ENCODE measurements at places on chromosomes 2 and 18.

DNA sequence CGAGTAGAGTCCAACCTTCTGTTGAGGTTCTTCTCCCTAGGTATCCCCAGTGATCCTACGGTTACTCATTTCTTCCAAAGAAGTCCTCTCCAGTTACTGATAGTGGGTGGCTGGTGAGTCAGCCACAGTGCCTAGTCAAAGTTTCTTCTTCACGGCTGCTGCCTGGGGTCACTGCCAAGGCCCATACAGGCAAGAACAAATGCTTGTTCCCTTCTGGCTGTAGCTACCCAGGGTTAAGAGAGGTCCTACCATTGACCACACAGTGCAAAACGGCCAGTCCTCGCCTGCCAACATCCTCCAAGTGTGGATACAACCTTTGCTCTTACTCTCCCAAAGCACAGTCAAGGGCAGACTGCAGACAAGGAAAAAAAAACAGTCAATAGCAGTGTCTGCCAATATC, 2.9 kb upstream of the PTPN4 start:
- DNase-seq, result peak; percentile 72

DNA sequence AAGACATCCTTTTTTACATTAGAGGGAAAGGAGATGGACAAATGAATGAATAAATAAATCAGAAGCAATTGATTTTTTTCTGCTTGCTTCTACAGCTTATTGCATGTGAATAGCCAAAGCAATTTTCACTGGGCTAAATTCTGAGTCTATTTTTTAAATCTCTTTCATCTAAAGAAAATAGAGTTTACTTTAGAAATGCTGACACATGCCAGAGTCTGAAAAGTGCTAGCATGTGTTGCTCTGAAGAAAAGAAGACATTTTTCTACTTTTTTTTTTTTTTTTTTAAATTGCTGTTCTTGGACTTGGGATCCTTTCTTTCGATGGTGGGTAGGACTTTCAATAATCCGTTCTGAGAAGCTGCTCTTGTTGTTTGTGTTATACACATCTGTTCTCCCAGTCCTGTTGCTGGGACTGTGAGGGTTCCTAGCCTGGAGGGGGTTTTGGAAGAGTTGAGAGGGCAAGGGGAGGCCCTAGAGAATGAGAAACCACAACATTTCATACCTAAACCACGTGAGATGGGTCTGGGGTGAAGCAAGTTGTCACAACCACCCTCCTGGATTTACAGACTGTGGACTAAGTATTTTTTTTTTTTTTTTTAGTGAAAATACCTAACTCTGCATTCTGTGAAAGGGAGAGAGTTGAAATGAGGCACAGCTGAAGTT, 193.5 kb downstream of the PRKCE start:
- no peak for DNase-seq

DNA sequence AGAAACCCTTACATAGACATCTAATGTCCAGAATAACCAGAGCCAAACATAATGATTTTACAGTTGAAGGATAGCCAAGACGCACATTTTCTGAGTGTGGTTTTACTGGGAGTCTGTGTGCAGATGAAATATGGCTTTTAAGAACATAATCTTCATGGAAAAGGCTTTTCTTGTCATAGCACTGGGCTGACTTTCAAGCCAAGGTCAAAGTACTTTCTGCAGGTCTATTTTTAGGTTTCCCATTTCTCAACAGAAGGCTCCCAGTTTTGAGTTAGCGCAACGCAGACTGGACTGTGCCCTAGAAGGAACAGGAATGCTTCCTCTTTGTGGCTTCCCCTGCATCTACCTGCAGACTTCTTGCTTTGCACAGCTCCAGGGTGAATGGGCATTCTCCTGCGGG, 92.3 kb upstream of the UPP2 start:
- no peak for DNase-seq

DNA sequence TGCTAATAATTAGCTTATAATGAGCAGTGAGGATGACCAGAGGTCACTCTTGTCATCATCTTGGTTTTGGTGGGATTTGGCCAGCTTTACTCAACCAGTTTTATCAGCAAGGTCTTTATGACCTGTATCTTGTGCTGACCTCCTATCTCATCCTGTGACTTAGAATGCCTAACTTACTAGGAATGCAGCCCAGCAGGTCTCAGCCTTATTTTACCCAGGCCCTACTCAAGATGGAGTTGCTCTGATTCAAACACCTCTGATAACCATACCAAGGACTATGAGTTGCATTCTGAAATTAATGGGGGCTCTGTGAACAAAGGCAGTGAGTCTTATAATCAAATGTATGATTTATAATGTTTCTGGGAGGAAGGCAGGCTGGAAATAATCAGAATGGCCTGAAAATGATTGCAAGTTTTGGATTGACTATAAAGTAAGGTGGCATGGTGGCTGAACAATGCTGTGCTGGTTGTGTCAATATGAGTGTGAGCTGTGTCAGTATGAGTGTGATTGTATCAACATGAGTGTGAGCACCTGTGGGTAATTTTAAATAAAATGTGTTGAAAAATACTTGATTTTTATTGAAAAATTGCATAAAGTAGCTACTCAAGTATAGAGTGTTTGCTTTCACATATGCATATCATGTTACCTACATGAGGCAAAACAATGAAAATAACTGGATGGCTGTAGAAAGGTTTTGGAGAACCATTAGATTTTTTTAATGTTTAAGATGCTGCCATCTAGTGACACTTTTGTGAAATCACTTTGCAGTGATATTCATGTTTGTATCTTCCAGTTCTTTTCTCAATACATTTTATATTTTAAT, 103.0 kb downstream of the KYNU start:
- no peak for DNase-seq

DNA sequence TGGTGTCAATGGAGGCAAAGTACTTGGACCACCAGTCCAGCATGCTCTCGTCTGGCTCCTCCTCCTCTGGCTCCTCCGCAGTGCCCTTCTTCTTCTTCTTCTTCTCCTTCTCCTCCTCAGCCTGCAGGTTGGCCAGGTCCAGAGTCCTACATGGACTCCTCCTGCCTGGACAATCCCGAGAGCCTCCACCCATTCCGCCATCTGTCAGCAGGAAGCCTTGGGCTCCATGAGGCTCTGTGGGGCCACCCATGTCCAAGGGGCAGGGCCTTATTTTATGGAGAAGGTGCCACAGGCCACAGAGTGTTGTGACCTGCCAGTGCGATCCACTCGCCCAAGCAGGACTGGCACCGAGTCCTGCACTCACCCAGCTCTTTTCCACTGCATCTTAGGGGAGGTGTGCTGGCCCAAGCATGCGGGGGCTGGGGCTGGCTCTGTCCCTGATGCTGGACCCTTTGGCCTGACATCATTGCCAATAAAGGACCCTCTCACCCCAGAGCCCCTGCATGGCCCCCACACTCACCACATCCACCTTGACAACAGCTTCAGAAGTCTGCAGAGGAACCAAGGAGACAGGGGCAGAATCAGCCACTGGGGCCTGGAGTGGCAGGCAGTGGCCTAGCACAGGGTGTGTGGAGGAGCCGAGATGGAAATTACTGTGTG, 7.2 kb downstream of the OTOF start:
- no peak for DNase-seq

DNA sequence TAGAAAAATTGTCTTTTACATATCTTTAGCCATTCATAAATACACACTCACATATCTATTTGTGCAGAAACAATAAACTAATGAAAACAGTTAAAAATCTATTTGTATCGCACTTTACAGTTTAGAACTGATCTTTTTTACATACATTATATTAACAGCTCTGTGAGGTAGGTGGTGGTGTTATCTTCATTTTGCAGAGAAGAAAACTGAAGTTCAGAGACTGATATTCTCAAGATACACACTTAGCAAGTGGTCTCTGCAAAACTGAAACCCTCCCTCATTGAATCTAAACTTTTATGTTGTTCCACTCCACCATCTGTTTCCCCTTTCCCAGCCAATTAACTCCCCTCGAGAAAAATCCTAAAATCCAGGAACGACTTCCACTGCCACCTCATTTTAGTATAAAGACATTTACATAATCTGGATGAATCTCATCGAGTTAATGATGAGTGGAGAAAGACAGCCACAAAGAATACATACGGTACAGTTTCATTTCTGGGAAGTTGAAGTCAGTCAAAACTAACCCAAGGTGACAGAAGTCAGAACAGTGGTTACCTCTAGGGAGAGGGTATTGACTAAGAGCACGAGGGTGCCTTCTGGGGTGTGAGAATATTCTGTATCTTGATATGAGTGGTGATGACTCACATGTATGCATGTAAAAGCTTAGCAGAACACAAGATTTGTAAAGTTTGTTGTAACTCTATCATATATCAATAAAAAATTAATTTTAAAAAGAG, 524.2 kb upstream of the TCF4 start:
- no peak for DNase-seq

- DNase-seq, result no peak
These were observed 3.9 kb downstream of the KRTCAP3 start for GRCh38 chr2:27446057-27446456.

- no peak for DNase-seq
These were observed 98.5 kb downstream of the ATAD2B start for GRCh38 chr2:23828256-23828980.

DNA sequence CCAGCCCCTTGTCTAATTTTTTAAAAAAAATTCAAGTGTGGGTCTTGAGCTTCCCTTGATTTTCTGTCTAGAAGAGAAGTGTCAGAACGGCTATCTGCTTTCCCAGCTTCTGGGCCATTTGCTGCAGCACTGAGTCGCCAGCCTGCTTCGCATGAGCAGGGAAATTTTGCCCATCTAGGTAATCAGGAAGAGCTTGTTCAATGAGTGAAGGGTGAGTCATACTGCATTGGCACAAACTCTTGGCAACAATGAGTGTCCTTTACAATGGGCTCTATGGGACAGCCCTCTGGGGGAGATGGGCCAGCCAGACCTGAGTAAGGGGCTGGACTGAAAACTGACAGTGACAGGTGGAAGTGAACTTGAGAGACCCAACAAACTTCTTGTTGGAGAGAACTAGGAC, 2.4 kb upstream of the RNF144A start:
- peak; percentile 70 for DNase-seq

GRCh38 chr2:60513191-60513590, 40.3 kb downstream of the BCL11A start:
- no peak for DNase-seq

- no peak for DNase-seq
These were observed 294.4 kb upstream of the PIK3C3 start for GRCh38 chr18:41660654-41661053.

- no peak for DNase-seq
These were observed 123.2 kb downstream of the PHLPP1 start for GRCh38 chr18:62838475-62839098.

DNA sequence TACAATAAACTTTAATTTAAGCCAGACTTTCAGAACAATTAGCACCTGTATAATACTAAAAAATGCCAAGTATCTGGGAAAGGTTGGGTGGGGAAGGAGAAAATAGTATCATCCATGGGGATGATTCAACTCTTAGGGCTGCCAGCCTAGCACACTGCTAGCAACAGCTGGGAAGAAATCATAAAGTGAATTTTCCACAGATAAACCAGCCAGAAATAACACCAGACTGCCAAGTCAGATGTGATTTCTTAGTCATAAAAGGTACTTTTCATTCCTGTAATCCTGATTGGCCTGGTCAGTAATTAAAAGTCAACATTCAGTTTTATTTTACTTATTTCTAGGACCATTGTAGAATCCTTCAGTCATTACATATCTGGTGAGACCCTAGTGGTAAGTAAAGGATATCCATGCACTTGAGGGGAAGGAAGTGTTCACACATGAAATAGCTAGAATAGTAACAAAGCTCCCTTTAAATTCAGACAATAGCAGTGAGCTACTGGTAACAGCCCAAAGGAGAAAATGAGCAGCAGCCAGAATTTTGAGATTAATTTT, 59.4 kb downstream of the LIMS1 start:
- no peak for DNase-seq

GRCh38 chr2:70956141-70956540, 20.4 kb downstream of the ATP6V1B1 start:
- DNase-seq, result peak; percentile 44

GRCh38 chr2:165778653-165779451, 15.2 kb downstream of the GALNT3 start:
- no peak for DNase-seq

DNA sequence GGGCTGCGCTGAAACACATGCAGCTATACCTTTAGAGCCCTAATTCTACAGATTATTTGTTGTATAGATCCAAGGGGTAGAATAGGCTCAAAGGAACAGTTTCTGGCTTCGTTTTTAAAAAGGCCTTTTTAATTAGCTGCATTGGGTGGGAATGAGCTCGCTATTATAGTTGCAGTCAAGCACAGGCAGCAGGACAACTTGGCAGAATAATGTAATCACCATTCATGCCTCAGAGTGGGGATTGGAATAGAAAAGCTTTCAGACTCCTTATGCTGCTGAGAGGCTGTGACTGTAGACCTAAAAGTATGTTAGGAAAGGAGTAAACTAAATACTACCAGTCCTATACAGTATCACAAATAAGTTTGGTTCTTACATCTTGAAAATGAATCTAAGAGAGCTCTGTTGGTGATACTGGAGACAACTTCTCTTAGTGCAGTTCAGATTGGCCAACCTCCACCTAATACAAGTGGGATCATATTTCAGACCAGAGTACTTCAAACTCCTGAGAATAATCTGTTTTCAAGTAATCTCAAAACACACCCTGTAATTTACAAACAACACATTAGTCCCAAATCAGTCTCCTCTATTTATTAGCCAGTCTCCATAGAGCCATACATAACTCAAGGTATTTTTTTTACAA, 121.4 kb downstream of the ANTXR1 start:
- no peak for DNase-seq

DNA sequence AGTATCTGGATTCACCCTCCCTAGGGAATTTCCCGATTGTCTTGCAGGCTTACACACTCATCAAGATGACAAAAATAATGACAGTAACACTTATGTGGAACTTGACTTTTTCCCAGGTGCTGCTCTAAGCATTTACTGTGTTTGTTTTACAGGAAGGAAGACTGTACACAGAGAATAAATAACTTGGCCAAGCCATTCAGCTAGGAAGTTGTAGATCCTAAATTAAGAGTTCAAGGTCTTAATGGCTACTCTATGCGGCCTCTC, 549 bp upstream of the DPP4 start:
- DNase-seq, result no peak

- no peak for DNase-seq
These were observed 124.8 kb downstream of the PARD3B start for GRCh38 chr2:204670124-204670523.

DNA sequence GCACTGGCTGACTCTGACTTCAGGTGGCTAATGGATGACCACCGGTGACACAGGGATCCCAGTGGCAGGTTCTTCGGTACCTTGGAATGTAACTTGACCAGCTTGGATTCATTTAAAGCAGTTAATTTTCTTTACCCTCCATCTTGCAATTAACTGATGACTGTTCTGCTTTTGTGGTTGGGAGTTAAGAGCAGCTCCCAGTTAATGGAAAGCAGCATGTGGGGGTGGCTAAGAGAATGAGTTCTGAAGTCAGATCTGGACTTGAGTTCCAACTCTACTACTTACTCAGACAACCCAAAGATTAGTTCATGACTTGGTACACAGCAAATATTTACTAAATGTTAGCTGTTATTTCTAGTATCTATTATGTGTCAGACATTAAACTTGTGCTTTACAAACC, 58.5 kb downstream of the FAM228A start:
- DNase-seq, result no peak

- DNase-seq, result no peak
These were observed 21.9 kb downstream of the NEMP2 start for GRCh38 chr2:190512539-190513095.

Data from activated effector memory CD4-positive, alpha-beta T cell treated with anti-CD3 and anti-CD28 coated beads, Interleukin-2, amount 50 U/mL, for 16 hours (primary cell).